ENCODE measurements at places on chromosomes 7 and 10.

- no peak for DNase-seq
Observed at GRCh38 chr7:74568658-74569057, 88.9 kb upstream of the GTF2I start.

GRCh38 chr7:157318015-157318706 is 18.6 kb upstream of the DNAJB6 start:
- DNase-seq: peak; percentile 71

GRCh38 chr7:53984776-53985175 is 557.4 kb upstream of the VSTM2A start:
- DNase-seq: no peak

GRCh38 chr10:5469353-5470061 is 29.9 kb downstream of the CALML5 start:
- DNase-seq: no peak

GRCh38 chr10:51879238-51879637 is 179.8 kb upstream of the CSTF2T start:
- DNase-seq: peak; percentile 23

GRCh38 chr7:97224316-97224715 is 106.8 kb downstream of the SDHAF3 start:
- DNase-seq: no peak

- no peak for DNase-seq
Observed at GRCh38 chr10:34739915-34740314, 75.2 kb downstream of the PARD3 start.

GRCh38 chr7:39952374-39952773 is 2.3 kb downstream of the CDK13 start:
- DNase-seq: no peak

DNA sequence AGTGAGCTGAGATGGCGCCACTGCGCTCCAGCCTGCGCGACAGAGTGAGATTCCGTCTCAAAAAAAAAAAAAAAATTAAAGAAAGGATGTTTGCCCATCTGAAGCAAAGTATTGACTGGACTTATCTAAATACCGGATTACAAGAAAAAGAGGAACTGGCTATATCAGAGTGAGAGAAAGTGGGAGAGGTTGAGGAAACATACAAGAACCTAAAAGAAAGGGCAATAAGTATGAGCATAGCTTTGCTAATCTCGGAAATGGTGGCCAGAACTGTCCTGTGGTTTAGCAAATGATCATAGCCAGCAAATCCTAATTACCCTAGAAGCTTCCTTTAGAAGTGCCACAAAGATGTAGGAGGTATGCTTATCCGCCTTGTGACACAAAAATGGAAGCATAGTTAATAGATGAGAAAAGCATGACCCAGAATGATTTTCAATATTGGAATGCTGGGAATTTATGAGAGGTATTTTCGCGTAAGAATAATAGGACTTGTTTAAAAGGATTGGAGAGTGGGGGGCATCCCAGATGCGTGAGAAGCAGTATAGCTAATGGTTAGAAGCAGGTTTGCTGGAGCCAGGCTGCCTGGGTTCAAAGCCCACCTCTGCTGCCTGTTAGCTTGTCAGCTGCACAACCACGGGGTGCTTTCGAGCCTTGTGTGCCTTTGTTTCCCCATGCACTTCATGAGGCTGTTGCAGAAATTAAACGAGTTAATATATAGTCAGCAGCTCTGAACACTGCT is 1.2 kb upstream of the GTPBP4 start:
- no peak for DNase-seq

GRCh38 chr10:123284022-123284421 is 129.8 kb downstream of the BUB3 start:
- DNase-seq: no peak

GRCh38 chr7:86664991-86665390 is 21.3 kb downstream of the GRM3 start:
- no peak for DNase-seq

GRCh38 chr10:110415809-110416208 is 81.9 kb upstream of the DUSP5 start:
- no peak for DNase-seq

- no peak for DNase-seq
Observed at GRCh38 chr10:77163670-77164348, 473.8 kb downstream of the KCNMA1 start.

- DNase-seq: no peak
Observed at GRCh38 chr10:86168256-86168655, 198.3 kb downstream of the GRID1 start.

DNA sequence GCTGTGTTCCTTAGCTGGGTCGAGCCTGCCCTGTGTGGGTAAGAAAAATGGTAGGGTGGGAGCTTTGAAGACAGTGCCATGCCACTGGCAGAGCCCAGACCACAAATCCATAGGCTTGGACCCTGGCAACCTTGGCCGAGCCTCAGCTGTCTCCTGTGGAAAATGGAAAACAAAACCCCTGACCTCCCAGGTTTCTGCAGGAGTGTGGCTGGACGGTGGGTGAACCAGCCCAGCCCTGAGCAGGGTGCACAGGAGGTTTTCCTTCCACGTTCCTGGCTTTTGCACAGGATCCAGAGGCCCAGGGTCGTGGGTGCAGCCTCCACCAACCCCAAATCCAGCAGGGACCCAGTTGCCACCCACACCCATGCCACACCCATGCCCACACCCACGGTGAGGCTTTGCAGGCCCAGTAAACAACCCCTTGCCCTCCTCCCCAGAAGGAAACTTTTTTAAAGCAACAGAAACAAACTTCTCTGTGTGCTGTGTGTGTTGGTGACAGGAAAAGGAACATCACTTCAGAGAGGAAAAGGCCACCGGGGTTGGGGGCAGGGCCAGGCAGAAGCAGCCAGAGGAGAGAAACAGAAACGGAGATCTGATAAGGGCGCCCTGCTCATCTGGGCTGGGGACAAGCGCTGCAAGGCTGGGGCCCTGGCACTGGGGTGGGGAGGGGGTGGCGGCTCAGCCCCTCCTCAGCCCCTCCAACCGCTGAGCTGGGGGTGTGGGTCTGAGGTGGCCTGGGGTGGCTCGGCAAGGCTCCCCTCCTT is 20.7 kb upstream of the ZMIZ1 start:
- DNase-seq: no peak

- no peak for DNase-seq
Observed at GRCh38 chr7:18962031-18962430, 155.4 kb downstream of the TWIST1 start.

DNA sequence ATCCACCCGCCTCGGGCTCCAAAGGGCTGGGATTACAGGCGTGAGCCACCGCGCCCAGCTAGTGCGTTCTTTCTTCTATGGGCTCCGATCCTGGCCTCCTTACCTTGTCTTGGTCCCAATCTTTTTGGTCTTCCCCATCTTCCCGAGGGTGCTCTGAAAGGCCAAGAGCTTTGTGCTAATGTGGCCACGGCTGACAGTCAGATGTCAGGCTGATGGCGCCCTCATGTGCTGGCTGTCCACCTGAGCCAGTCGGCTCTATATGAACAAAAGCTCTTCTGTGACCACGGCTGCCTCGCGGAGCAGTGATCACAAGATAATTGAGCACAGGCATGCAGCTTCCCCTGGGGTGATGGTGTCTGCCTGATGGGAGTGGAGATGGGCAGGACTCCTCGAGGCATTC is 11.0 kb upstream of the AHCYL2 start:
- DNase-seq: peak; percentile 43

DNA sequence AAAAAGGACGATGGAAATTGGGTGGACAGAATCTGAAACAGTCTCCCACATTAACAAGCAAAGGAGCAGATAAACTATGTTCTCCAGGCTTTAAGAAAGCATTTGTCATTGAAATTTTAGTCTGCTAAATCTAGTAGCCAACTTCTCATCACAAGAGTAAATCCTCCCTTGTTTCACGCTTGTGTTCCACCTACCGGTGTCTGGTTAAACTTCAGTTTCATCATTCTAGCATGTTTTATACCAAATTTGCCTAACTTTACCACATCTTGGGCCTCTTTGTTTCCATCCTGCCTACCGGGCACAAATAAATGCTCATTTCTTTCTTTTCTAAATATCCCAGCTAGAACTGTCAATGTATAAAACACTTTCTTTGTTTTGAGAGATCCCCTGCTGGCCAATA is 5.8 kb downstream of the LIPA start:
- DNase-seq: peak; percentile 40

DNA sequence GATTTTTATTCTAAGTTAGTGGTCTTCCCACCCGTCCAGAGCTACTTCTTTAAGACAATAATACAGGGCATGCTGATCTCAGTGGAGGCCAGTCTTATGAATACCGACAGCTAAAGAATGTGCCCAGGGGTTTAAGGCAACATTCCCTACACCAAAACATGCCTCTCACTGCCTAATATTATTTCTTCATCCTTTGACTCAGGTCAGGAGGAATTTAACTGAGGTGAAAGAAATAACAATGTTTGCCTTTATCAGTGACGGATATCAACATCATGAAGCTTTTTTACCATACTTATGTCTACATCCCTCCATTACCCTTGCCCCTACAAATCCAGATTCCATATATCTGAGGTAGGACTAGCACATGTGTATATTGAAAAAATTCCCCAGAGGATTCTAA is 33.3 kb upstream of the TES start:
- DNase-seq: no peak

GRCh38 chr10:91909117-91909677 is at the start of gene FGFBP3:
FGFBP3 (minus strand) TSS chr10:91909486; CDS start chr10:91908969, 517 bp downstream.
- DNase-seq: peak; percentile 37

- no peak for DNase-seq
Observed at GRCh38 chr7:98997846-98998245, 119.5 kb downstream of the TRRAP start.

GRCh38 chr7:109950821-109951564 is 1139.9 kb upstream of the LRRN3 start:
- no peak for DNase-seq

DNA sequence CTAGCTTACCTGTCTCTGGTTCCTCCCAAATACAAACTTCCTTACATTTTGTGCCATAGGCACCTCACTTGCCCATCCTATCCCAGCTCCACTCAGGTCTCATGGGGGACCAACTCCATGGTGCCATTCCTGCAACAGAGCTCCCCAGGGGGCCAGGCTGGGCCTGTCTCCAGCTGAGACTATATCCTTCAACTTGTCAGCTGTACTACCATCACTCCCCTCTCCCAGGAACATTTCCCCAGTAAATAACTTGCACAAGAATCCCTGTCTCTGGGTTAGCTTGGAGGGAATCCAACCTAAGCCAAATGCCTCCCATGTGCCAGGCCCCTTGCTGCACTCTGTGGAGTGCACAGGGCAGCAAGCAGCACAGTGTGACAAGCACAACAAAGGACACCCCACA is 33.2 kb downstream of the FRMPD2 start:
- DNase-seq: no peak

DNA sequence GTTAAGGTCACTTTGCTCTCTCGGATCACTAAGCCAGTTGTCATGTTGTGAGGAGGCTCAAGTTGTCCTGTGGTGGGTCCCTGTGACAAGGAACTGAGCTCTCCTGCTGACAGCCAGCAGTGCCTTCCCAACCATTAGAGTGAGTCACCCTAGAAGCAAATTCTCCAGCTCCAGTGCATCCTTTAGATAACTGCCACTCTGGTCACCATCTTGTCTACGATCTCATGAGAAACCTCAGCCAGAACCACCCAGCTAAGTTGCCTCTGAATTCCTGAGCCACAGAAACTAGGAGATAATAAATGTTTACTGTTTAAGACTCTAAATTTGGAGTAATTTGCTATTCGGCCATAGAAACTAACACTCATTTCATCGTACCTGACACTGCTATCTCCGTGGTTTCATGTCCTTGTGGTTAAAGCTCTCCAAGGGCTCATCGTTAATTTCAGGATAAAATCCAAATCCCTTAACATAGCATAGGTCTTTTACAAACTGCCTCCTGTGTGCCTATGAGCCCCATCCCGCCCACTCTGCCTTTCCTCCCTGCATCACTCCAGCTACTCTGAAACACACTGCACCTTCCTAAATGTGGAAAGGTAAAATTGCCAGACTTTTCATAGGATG is 56.5 kb upstream of the WIPF3 start:
- no peak for DNase-seq

- DNase-seq: no peak
Observed at GRCh38 chr10:28709001-28709710, 31.8 kb downstream of the BAMBI start.

GRCh38 chr10:9331583-9332008 is 1277.1 kb downstream of the GATA3 start:
- DNase-seq: peak; percentile 54

DNA sequence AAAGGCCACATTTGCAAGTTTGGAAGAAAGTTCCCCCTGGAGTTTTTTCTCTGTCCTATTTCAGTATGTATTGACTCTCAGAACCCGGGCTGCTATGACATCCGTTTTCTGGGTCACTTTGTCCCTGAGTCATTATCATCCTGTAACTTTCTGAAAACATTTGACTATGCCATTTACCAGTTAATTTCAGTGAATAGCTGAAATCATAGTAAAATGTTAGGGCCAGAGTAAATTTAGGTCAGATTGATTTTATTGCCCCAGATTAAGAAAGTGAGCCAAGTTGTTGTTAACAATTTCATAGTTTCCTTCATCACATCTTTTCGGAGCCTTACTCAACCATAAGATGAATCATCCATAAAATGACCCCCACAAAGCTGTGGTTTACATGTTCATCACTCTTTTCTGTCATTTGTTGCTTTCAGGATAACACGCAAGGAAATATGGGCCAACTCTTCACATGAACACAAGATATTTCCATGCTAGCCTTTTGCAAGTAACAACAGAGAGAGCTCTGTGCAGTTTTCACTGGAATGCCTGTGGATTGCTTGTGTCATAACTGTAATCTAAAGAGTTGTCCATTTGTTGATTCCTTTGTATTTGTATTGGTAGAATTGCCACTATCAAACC is 3.9 kb upstream of the MACC1 start:
- no peak for DNase-seq

DNA sequence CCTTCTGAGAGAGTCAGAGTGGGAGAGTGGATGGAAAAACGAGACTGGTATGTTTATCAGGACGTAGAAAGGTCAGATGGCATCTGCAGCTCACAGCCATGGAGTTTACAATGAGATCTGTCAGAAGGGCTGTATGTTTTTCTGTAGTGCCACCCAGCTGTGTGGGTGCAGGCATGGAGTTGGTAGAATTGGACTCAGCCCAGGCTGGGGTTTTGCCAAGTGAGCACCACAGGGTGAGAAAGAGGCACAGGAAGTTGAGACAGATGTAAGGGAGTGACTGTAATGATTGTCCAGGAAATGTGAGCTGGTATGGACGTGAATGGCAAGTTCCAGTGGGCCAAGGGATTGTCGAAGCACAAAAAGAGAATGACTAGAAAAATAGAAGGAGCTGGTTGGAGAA is 9.1 kb upstream of the ZYX start:
- DNase-seq: no peak

- no peak for DNase-seq
Observed at GRCh38 chr7:106597014-106597413, 63.9 kb downstream of the CCDC71L start.

DNA sequence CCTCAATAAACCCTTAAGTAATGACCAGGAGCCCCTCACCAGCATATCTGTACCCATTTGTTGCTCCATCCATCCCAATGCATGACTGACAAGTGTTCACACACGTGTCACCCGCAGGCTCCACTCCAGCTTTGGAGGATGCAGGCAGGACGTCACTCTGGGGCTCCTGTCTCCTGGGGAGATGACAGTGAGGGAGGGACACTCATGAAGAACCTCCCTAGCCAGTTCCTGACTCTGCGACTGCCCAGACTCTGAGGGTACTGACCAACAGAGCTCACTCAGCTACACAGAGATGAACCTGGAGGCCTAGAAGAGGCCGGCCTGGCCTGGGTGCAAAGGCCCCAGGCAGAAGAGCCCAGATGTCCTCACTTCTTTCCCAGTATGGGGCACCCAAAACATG is 135.1 kb upstream of the RET start:
- DNase-seq: peak; percentile 5
